Stimulated activated CD8-positive, alpha-beta memory T cell treated with anti-CD3 and anti-CD28 coated beads, Interleukin-15, amount 100 ng/mL, for 1 hour (primary cell): ENCODE measurements at places on chromosomes 11 and 22.

- DNase-seq = no peak
These were observed 57.0 kb downstream of the PDE2A start for GRCh38 chr11:72617080-72617762.

DNA sequence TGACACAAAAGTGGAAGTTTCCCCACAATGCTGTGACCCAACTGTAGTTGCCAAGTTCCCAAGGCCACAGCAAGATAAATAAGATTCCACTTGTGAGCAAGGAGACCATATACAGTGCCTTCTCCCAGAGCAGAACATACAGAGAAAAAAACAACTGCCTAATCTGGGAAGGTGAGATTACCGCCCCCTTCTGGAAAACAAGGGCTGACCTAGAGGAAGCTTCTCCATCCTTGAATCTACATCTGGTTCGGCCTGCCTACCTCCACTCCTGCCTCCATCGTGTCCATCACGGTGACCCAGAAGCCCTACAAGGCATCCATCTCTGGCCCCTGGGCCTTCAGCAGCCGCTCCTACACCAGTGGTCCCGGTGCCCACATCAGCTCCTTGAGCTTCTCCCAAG is 6.1 kb upstream of the RNASEH2C start:
- DNase-seq = no peak

GRCh38 chr22:38442967-38443627 is 11.9 kb downstream of the KCNJ4 start:
- DNase-seq = no peak

DNA sequence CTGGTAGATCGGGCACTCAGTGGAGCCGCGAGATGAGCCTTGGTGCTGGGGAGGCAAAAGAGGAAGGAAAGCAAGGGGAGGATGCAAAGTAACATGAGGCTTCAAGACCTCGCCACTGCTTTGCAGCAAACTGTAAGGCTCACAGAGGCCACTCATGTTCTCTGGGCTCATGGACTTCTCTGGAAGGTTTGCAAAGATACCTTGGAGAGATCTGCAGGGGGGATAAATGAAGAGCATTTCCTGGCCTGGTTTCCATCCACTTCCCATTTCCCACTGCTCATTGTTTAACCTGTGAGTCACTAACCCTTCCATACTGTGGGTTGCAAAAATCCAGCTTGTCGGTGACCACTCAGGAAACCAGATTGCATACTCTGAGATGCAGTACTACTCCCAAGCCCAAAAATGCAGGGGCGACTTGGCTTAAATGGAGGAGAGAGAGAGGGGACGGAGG is 38.5 kb downstream of the OSBP2 start:
- DNase-seq = no peak

GRCh38 chr11:70014291-70014690 is 63.8 kb upstream of the ANO1 start:
- DNase-seq = no peak

DNA sequence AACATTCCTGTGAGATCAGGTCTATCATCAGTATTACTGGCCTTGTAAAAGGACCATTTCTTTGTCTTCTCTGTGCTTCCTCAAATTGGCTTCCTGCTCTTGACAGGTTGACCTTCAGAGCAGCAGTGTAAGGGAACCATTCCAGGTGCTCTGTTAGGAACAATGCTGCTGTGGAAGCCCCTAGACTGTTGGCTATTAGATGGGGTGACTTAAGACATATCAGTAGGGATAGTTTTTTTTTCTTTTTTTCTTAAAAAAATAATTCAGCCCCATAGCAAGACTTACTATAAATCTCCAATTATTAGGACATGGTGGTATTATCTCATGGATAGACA is 37.6 kb downstream of the COA4 start:
- no peak for DNase-seq

DNA sequence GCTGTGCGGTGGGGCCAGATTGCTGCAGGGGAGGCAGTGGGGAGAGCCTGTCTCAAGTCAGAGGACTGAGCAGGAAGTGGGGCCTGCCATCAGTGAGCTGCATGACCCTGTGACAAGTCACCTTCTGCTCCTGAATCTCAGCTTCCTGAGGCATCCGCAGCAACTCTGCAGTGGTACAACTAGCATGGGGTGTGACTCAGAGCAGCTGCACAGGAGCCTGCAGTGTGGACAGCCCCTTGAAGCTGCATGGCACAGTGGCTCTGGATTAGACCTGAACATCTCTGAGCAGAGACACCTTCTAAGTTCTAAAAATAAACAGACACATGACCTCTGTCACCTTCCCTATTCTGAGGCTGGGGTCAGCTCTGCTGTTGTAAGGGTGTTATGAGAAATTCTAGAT is 18.0 kb downstream of the FAM227A start:
- no peak for DNase-seq

GRCh38 chr11:123481640-123482039 is 51.6 kb downstream of the GRAMD1B start:
- no peak for DNase-seq

DNA sequence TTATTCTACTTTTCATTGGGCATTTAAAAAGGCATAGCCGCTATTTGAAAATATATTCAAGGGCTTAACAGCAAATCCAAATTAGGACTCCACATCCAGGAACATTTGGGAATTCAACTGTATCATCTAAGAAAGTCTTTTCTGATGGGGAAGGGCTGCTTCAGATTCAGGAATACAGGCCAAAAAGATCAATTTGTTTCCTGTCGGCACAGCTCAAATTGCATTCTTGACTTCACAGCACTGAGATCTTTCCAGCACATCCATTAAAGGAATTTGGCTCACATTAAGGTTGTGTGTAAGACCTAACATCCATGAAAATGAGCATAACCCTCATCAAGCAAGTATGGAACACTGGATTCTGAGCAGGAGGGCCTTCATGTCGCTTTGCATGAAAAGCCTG is 1169.5 kb upstream of the CCDC90B start:
- DNase-seq = no peak

GRCh38 chr11:115910379-115910778 is 406.2 kb upstream of the CADM1 start:
- no peak for DNase-seq

DNA sequence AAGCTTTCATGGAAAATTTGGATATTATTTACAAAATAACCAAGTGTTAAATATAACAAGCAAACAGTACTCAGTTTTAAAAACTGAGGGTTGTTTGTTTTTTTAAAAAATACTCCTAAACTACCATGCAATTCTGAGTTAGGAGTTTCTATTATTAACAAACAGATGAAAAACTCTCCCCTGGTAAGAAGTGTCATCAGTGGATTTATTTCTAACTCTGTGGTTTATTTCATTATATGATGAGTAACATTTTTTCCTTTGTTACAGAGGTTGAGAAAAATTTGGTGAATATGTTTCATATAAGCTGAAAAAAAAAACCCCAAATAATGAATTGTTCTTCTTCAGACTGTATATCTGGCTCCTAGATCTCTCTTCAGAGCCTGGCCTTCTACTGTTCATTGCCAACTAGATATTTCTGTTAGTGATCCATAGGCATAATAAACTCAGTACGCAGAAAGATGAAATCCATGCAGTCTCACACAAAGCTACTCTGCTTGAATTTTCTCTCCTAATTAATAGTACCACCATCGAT is 29.4 kb upstream of the PDE3B start:
- no peak for DNase-seq

DNA sequence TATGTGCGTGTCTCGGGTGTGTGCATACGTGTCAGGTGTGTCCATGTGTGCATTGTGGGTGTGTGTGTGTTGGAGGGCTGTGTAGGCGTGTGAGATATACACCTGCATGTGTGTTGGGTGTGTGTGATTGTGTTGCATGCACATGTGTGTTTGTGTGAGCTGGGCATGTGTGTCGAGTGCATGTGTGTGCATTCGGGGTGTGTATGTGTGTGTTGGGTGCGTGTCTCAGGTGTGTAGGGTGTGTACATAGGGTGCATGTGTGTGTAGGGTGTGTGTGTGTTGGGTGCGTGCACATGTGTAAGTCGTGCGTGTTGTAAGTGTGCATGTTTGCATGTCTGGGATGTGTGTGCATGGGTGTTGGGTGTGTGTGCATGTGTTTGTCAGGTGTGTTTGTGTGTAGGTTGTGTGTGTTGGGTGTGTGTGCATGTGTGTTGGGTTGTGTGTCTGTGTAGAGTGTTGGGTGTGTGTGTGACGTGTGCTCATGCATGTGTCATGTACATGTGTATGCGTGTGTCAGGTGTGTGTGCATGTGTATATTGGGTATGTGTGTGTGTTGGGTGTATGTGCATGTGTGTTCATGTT is 4.1 kb downstream of the MUC6 start:
- no peak for DNase-seq

DNA sequence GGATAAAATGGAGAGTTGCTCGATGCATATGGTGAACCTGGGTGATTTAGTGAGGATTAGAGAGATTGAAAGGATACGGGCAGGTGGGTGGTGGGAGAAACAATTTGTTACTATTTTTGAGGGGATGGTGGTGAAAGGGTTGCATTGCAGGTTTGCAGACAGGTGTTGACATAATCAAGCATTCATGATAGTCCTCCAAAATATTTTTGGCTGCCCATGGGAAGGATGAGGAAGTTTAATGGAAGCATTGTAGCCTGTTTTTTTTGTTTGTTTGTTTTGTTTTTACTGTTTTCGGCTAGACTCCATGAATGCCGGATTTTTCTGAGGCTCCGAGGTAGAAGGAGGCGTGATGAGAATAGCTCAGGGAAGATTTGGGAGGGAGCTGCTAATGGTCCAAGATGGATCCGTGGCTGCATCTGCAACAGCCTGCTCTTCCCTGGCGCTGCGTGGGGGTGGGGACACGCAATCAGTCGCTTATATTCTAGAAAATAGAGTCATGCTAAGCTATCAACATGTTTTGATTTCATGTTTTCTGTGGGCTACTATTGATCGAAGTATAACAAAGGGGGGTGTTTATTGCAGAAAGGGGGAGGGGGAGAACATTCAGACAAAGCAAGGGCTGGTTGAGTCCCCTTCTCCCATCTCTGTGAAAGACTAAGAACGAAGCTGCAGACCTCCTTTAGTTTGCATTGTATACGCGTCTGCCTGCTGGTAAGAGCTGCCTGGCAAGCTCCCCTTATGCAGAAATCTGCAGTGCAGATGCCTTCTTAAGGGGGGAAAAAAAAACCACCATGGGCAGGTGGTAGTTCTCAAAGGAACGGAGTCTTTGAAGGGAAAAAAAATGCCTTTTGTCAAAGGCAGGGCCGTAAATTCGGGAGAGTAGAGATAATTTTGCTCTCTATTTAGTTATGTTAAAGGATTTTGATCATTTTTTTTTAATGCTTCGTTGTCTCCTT is 1.0 kb downstream of the RTN3 start:
- DNase-seq = no peak

- no peak for DNase-seq
These were observed 16.6 kb downstream of the PAK1 start for GRCh38 chr11:77457340-77457739.

GRCh38 chr22:42834177-42834949 is 22.7 kb downstream of the ARFGAP3 start:
- DNase-seq = no peak

DNA sequence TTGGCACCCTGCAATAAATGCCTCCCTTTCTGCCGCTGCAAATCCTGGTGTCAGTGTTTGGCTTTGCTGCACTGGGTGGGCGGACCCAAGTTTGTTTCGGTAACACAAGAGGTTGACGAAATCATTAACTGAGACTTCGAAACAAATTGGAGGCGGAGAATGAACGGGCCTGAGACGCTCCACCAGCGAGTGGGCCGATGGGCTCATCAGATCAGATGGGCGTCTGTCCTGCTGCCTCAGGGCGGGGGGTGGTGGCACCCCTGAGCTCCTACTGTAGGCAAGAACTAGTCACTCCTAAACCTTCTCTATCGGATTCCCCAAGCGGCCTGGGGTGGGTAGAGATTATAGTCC is 918 bp upstream of the CAPN5 start:
- DNase-seq = no peak

- DNase-seq = no peak
These were observed 248.1 kb downstream of the DLG2 start for GRCh38 chr11:85379066-85379465.

DNA sequence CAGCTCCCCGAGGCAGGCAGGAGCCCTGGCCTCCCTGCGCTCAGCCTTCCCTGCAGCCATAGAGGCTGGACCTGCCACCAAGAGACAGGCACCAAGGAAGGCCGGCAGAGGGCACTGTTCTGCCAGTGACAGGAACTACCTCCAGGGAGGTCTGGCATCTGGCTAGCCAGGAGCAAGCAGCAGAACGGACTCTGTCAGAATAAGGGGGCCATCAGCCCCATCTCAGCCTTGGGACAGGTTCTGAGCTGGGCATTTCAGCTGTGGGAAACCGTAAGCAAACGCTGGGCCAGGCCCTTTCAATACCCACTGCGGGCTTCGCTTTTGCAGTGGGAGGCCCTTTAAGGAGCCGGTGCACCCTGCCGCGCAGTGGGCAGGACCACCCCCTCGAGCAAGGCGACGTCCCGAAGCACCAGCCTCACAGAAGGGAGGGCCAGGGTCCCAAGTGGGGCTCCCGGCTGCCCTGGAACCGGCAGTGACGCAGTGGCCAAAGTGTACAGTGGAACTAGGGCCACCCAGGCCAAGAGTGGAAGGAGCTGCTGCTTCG is 18.2 kb downstream of the IFT27 start:
- peak; percentile 56 for DNase-seq

DNA sequence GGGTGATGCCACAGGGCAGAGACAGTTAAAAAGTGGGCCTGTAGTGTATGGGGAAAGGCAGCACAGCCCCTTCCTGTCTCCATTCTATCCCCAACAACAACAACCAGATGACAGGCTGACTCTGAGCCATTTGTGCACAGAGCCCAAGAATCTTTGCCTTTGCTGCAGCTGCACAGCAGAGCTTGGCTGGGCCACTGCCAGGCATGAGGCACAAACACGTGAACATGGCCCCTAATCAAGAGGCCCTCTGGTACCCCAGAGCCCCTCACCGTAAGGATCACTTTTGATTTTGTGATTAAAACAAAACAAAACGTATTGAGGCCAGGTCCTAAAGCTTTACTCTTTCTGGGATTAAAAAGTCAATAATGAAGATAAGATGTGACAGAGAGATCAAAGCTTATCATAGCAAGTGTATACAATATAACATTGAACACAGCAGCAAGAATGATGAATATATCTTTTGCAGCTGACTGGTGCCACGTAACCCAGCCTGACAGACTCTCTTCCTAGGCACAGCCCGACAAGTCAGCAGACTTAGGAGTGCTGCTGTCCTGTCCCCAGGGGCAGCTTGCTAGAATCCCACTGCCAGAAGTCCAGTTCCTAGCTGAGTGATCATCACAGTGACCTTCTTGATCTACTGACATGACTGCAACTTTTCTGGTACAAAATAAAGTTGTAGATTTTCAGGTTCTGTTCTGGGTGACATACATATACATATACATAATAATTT is 117.8 kb downstream of the SERGEF start:
- DNase-seq = no peak

GRCh38 chr11:61254403-61255025 is 13.5 kb downstream of the PGA5 start:
- DNase-seq = peak; percentile 36

GRCh38 chr11:70230151-70230839 is 27.2 kb downstream of the FADD start:
- DNase-seq = no peak

- DNase-seq = no peak
These were observed 108.1 kb downstream of the MORC2 start for GRCh38 chr22:30860176-30861105.
